ENCODE measurements at places on chromosomes 7 and 10.

- no peak for DNase-seq
Measured at GRCh38 chr7:17506095-17506494, 207.6 kb downstream of the AHR start.

DNA sequence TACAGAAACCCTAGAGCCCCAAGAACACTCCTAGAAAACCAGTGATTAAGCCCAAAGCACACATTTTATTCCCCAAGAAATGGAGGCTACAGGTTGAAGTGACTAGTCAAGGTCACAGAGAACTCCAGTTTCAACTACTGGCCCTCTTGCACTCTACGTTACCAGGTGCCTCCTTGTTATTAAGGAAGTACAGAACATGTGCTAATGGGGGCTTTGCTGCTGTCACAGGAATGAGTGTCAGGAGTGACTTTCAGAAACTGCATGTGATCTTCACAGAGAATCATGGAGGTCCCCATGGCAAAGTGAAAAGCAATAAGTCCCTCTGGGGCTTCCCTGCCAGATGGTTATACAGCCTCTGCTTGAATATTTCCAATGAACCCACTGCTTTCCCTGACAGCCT is 19.3 kb downstream of the JAZF1 start:
- no peak for DNase-seq

GRCh38 chr10:120477743-120478141 is 20.7 kb downstream of the PLPP4 start:
- DNase-seq: no peak

DNA sequence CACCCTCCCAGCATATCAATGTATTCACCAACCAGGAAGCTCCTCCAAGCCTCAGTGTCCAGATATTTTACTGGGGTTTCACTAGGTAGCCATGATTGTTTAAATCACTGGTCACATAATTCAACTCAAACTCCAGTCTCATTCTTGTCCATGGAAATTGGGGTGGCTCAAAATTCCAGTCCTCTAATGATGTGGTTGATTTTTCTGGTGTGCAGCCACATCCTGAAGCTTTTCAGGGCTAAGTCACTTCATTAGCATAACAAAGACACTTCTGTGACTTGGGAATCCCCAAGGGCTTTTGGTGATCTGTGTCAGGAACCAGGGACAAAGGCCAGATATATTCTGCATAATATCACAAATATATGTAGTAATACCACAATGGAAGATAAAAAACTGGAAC is 786.9 kb upstream of the IGFBP3 start:
- no peak for DNase-seq

DNA sequence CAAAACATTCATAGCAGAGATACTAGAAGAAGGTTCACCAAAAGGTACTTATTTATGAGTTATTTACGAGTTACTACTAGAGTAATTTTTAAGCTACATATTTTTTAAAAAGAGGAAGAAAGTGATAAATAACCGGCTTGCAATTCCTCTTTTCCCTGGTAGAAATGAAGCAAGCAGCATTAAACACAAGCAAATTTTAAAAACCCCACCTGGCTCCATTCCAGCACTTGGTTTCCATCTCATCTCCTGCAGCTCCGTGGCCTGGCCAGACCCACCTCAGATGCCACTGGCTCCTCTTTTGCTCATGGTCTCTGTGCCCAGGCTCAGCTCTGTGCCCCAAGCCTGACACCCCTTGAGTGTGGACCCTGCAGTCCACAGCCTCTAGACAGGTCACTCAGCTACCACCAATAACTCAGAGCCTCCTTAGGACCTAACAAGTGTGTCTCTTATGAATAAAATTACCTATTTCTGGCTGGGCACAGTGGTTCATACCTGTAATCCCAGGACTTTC is 479.5 kb downstream of the TNS3 start:
- DNase-seq: no peak

GRCh38 chr10:49113741-49114141 is 1.6 kb downstream of the VSTM4 start:
- DNase-seq: no peak

DNA sequence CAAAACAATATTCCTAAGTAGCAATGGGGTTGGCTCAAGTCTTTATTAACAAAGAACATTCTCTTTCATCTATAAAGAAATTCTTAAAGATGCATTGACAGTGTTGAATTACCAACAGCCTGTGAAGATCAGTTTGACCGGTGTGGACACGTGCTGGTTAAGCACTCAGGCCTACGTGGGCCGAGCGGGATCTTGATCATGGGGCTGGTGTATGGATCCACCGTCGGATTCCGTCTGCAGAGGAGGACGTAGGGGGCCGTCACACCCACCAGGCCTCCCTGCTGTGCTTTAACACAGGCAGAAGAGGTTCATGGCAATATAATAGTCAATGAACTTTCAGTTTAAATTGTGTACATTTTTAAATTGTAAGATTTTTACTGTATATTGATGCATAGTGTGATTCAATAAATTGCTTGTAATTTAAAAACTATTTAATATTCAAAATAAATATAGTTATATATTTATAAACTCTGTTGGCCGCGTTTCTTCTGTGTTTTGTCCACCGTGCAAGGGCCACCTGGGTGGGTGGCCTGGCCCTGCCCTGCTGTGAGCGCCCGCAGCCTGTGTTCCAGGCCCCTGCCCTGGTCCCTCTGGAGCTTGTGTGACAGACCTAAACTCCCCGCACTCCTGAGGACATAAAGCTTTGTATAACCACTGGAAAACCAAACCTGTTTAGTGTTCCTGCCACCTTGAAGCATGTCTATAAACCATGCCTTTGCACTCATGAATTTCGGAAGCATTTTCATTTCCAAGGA is 1.9 kb upstream of the BHLHA15 start:
- DNase-seq: no peak

- no peak for DNase-seq
Measured at GRCh38 chr10:88164471-88164870, 301.0 kb downstream of the PTEN start.

- DNase-seq: no peak
Measured at GRCh38 chr7:45402480-45403218, 171.5 kb upstream of the ADCY1 start.

- no peak for DNase-seq
Measured at GRCh38 chr10:29615195-29615594, 19.6 kb downstream of the SVIL start.

DNA sequence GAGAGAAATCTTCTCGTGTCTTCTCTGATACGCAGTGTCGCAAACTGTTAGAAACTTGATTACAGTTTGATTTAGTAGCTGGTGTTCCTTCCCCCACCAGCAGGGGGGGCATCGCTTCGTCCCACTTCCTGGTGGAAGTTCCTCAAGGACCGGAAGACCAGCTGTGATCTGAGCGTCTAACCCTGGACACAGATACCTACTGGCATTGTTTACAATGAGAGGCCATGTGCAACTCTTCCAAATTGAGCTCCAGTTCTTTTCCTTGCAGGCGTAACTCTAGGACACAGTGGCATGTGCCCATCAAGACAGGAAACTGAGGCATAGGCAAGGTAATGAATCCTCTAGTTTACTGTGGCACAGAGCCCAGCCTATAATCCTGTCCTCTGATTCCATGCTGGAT is 219.0 kb downstream of the CCDC3 start:
- DNase-seq: no peak

GRCh38 chr10:131980761-131981428 is 828 bp downstream of the BNIP3 start:
- DNase-seq: no peak

DNA sequence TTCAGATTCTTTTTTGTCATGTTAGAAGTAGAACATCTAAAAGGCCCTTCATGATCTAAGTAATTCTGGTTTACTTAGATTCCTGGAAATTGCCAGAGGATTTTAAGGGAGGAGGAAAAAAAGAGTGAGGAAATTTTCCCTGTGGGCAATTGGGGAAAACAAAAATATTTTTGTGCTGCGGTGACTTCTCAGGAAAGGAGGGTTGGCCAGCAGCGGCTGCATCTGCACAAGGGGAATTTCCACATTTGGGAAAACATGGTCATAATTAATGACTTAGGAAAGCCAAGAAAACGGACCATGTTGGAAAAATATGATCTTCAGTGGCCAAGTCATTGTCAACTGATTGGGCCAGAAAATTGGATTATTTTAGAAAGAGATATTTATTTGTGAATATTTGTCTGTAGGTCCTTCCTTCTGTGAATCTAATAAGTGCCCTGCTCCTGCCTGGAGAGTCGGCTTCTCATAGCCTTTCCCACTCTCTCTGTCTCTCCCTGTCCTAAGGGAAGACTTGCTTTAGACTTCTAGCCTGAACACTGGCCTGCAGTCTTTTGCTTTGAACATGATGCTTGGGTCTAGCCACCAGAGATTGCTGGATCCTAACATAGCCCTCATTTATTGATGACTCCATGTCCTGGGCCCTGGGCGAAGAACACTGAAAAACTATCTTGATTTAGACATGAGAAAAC is 124.2 kb upstream of the MKLN1 start:
- DNase-seq: no peak

DNA sequence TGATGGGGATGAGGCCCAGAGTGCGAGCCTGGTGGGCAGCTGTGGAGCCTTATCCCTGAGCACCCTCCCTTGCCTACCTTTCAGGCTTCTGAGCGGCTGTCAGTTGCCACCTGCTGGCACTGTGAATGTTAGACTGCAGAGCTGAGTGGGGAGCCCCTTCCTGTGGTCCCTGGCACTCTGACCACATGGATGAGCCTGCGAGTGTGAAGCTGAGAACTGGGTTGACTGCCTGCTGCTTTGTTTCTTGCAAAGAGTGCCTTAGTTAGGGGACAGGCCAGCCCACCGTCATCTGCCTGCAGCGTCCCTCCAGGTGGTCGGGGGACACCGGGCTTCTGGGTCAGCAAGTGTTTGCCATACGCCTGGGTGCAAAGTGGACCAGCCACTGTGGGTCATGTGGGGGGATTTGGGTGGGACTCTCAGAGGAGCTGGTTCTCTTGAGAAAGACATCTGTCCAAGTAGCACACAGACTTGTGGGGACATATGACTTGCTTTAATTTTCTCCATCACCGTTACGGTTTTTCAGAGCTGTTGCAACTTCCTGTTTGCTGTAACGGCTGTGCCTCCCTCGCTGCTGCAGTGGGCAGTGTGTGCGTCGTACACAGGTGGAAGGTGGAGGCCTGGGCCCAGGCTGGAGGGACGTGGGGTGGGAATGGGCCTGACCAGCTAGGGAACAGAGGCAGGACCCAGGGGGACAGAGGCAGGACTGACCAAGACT is 13.7 kb downstream of the INPP5A start:
- DNase-seq: no peak

DNA sequence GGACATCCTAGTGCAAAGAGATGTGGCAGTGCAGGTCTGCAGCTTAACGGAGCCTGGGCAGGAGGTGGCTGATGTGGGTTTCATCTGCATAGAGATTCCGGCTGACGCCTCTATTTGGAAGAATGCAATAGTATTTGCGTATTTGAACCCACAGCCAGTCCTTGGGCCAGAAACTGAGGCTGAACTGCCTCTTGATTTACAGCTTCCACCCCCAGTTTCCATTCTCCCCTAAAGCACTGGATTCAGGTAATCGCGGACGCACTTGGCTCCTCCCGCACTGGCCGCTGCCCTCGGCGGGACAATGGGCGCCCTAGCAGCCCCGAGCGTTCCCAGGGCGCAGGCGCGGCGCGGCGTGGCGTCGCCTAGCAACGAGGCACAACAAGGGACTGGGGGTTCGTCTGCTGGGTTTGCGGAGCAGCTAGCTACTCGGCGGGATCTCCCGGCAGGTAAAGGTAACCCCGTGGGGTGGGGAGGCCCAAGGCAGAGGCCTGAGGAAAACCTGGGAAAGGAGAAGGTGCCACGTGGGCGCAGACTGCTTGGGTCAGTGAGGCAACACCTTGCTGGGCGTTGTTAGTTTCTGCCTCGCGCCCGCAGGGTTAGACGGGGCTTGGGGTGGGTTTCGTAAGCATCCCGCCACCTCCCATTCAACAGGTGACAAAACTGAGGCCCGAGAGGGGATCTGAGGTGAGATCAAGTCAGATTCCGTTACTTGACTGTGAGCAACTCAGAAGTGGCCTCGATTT is at the start of gene ARMC3:
ARMC3 (plus strand) TSS at position 393 of the 743 bp plus-strand sequence. CDS start 3,944 bp downstream, outside the sequence.
- DNase-seq: peak; percentile 40

- DNase-seq: no peak
Measured at GRCh38 chr10:91340613-91341362, 69.4 kb upstream of the HECTD2 start.

DNA sequence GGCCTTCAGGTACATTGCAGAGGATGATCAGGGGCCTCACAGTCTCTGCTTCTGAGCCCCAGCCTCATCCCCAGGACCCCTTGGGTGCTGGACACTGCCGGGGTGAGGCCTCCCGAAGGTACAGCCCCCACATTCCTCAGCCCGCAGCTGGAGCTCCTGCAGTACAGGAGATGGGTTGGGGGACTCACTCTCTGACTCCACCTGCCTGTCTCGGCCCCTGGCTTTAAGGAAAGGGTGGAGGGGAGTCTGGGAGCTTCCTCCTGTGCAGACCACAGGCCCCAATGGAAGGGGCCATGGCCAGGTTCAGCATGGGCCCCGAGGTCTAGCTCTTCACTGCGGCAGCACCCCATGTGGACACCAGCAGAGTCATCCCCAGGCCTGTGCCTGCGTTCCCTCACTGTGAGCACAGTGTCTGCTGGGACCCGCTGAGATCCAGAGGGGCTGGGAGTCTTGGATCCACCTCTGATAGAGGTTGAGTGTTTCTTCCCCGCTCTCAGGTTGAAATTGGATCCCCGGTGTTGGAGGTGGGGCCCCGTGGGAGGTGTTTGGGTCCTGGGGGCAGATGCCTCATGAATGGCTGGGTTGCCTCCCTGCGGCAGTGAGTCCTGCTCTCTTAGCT is 99.9 kb downstream of the PRKAG2 start:
- DNase-seq: no peak

DNA sequence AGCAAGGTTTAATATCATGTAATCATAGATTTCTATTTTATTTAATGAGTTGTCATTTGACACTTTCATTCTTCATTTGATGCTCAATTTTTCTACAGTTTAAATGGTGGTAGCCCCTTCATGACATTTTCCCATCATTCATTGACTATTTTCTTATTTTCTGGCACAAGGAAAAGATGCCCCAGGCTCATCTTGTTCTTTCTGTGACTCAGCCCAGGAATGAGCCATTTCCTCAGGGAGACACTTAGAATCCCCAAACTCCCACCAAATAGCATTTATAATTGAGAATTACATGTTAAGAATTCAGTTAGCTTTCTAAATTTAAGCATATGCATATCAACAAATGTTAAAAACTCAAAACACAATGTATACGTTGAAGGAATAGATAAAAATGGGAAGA is 222.3 kb downstream of the KIF20B start:
- DNase-seq: no peak

DNA sequence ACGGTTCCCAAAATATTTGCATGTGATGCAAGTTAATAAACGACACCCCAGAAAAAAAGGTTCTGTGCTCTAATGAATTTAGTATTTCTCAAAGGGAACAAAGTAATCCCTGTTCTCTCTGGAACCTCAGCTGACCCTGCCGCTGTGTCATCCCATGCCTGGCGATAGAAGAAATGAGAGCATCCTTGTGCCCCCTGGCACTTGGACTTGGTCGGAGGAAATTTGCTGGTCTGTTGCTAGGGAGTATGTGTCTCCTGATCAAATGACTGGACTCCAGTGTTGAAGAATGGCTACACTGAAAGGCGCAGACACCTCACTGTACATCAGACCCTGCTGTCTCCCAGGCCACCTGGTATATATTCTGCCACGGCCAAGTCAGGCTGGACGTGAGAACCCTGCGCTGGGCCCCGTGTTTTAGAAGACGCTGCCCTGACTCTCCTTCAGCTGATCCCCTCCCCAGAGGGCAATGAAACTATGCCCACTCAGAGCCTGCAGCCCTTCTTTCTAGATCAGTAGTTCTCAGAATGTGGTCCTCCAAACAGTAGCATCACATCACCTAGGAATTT is 67.2 kb downstream of the THNSL1 start:
- no peak for DNase-seq

Data from GM12892 (cell line).